ENCODE measurements at places on chromosomes 5 and 9.

GRCh38 chr5:96083361-96083881, 121.8 kb upstream of the ELL2 start:
- no peak for DNase-seq

DNA sequence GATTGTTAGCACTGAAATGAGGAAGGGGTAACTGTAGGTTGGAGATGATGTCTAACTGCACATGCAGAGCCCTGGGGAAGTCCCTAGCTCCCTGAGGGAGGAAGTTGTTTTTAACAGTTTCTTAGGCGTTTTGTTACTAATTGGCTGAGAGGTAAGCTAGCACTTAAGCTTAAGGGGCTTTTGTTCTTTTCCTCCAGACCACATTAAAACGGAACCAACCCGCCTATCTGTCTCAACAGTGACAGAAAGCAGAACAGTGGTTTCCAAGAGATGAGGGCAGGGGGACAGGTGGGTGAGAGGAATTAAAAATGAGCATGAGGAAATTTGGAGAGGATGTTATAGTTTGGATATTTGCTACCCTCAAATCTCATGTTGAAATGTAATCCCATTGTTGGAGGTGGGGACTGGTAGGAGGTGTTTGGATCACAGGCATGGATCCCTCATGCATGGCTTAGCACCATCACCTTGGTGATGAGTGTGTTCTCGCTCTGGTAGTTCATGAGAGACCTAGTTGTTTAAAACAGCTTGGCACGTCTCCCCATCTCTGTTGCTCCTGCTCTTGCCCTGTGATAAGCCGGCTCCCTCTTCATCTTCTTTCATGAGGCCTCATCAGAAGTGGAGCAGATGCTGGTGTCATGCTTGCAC, 38.9 kb downstream of the LYRM7 start:
- no peak for DNase-seq

DNA sequence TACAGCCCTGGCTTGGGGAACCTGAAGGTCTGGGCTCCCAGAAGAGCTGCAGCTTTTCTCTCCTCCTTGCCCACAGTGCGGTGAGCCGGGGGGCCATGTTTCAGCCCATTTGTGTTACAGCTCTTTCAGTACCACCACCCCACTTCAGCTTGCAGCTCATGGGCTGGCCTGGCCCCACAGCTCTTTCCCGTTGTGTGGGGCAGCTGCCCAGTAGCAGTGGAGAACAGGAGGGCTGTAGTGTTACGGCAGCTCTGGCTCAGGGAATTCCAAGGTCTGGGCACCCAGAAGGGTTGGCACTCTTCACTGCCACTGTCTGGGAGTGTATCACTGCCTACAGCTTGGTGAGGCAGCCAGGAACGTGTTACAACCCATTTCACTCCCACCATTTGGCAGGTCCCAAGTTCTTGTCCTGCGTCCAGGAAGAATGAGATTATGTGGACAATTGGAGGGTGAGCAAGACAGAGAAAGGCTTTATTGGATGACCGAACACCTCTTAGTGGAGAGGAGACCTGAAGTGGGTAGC, 390.5 kb downstream of the KDM4C start:
- DNase-seq = no peak

GRCh38 chr5:167916261-167916691, 375.2 kb upstream of the WWC1 start:
- no peak for DNase-seq

- DNase-seq = no peak
Observed at GRCh38 chr5:58933891-58934628, 351.2 kb downstream of the RAB3C start.

DNA sequence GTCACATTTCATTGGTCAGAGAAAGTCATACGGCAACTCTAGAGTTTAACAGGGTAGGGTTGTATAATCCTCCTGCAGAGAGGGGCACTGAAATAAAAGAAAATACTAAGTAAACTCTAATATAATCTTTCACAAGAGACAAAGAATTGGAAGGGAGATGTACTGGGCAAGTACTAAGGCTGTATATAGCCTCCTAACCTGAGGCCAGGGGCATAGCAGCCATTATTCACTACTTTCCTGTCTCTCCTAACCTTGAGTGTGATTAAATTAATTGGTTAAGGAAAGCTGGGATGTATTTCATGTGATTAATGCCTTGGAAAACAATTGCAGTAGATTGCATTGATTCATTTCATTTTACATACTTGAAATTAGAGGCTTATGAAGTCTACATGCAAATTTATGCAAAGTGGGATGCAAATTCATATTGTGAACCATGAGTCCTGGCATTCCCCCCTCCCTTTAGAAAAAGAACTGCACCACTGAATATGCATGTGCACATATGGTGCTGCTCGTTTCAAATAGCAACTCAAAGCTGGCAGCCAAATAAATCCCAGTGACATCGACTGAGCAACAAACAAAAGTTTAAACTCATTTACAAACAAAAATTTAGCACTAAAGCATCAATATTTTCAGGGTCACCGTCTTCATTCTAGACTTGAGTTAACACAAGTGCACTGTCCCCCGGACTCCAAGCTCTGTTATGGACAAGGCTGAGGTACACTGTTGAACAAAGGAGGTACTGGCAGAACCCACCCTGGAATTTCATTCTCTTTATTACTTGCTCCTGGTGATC, 70.0 kb downstream of the DMAC1 start:
- no peak for DNase-seq

DNA sequence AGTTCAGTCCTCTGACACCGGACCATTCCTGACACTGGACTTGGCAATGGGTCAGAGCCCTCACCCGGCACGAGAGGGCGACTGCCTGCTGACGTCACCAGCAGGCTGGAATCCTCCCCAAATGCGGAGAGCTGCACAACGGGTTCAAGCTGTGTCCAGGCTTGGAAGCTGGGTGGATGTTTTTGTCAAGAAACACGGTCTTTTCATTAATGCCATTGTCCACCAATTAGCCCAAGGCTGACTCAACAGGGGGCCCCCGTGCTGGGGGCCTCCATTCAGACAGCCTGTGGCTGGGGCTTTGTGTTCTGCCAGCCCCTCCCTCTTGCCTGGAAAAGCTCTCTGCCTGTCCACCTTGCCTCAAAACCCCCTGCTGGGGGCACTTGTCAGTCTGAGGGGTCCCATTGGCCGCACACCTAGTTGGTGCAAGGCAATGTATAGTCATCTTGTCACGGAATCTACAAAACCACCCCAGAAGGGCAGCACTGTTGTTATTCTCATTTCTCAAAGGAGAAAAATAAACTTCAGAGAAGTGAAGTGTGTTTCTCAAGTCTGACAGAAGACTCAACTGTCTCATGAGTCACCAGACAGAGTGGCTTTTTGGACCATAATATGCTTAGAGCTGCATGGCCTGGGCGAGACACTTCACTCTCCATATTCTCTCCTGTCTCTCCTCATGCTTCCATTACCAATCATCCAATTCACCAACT, 24.6 kb downstream of the NDUFA8 start:
- no peak for DNase-seq

- no peak for DNase-seq
Observed at GRCh38 chr9:99052815-99053715, 51.8 kb upstream of the TGFBR1 start.

DNA sequence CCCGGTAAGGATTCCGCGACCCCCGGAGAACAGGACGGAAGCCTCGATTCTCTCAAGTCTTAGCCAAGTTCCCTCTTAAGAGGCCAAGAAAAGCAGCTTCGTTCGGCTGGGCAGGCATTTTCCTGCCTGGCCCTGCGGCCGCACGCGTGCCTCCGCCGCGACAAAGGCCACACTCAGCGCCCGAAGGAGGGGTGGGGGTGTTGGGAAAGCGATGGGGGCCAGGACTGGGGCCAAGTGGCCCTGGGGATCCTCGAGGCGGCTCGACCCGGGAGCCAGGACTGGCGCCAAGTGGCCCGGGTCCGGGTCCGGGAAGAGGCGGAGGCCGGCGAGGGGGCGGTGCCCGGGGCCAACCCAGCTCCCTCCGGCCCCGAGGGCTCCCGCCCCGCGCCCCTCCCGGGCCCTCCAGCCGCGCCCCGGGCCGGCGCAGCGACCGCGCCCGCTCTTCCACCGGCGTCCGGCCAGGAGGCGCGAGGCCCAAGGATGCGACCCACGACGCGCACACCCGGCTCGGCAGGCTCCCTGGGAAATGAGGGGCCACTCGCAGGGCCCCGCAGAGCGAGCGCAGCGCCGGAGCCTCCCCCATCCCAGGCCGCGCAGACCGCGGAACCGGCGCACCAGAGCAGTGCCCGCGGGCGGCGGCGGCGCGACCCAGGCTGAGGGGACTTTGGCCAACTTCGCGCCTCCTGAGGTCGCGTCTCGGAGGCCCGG, 756 bp downstream of the VAV2 start:
- DNase-seq = no peak

- DNase-seq = no peak
Observed at GRCh38 chr5:170416526-170416925, 27.4 kb upstream of the KCNMB1 start.

DNA sequence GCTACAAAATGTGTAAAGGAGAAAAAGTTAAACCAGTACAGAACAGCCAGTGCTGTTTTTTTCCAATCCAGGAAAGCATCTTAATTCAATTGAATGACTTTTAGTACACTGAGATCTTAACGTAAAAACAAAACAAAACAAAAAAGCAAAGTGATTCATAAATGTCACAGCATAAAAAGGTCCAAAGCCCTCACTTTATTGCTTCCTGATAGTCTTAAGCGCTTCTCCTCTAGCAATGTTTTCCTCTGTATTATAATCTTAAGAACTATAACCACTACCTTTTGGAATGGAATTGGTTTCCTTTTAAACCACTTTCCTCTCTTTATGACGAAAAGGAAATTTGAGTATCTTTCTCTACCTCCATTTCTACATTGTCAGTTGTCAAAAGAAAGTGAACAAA, 91.4 kb downstream of the SEMA5A start:
- DNase-seq = no peak

- DNase-seq = no peak
Observed at GRCh38 chr5:140041099-140041491, 2.0 kb downstream of the NRG2 start.

- DNase-seq = no peak
Observed at GRCh38 chr9:107784235-107784958, 294.8 kb upstream of the KLF4 start.

DNA sequence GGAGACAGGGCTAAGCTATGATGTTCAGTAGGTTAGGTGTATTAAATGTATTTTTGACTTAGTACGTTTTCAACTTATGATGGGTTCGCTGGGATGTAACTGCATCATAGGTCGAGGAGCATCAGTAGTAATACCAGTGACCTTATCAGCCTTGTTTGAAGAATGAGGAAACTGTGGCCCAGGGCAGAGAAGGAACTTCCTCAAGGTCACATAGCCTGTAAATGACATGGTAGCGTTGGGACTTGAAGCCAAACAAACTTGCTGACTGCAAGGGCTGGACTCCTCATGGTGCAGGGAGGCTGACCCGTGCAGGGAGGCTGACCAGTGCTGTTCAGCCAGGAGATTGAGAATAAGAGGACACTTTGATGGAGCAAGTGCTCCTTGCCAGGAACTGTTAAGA, 21.3 kb upstream of the PTPN3 start:
- DNase-seq = no peak

DNA sequence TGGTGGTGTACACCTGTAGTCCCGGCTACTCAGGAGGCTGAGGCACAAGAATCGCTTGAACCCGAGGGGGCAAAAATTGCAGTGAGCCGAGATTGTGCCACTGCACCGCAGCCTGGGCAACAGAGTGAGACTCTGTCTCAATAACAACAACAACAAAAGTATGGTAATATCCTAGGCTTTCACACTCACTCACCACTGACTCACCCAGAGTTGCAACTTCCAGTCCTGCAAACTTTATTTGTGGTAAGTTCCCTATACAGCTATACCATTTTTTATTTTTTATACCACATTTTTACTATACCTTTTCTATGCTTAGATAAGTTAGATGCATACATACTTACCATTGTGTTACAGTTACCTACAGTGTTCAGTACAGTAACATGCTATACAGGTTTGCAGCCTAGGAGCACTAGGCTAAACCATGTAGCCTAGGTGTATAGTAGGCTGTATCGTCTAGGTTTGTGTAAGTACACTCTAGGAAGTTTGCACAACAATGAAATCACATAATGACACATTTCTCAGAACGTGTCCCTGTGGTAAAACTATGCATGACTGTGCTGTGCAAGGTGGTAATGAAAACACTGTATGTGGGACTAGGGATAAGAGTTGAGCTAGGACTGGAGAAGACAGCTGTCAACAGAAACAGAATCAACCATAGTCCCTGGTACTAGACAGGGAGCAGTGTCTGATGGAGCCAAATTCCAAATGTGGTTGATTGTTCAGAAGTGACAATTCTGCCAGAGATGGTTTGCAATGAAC, 109.5 kb upstream of the RAD23B start:
- no peak for DNase-seq

- DNase-seq = no peak
Observed at GRCh38 chr9:32234451-32234850, 150.0 kb upstream of the ACO1 start.

DNA sequence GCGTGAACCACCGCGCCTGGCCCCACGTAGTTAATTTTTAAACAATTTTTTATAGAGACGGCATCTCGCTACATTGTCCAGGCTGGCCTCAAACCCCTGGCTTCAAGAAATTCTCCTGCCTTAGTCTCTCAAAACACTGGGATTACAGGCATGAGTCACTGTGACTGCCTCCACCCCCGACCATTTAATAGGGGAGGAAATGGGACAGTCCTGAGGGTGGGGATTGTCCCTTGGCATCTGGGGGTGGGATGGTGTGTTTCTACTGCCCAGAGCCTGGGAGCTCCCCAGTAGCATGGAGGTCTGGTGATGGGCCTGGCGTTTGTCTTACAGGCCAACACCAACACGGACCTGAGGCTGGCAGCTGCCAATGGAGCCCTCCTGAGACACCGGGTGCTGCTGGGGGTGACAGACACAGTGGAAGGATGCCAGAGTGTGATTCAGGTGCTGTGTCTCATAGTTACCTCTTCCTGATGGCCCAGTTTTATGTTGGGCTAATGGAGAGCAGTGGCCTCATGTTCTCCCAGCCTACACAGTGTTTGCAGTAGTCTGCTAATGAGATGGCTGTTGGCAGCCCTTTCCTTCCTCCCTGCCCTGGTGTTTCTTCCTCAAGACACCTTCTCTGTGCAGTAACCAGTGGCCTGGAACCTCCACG, 22.5 kb downstream of the TMEM268 start:
- no peak for DNase-seq

DNA sequence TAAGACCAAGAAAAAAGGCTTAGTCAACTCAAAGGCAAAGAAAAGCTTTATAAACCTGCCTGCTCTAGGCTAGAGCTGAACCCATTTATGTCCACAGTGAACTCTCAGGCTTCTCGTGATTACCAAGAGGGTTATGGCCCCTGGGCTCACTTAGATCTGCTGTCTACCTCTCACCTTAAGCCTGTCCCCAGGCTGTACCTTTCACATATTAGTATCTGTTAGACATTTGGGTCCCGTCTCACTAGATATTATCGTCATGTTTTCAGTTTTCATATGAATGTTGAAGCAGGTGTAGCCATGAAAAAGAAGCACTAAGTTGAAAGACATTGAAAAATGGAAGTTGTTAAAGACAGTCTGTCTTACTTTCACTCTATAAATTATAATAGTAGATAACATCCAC, 75.2 kb upstream of the COX7C start:
- DNase-seq = no peak

DNA sequence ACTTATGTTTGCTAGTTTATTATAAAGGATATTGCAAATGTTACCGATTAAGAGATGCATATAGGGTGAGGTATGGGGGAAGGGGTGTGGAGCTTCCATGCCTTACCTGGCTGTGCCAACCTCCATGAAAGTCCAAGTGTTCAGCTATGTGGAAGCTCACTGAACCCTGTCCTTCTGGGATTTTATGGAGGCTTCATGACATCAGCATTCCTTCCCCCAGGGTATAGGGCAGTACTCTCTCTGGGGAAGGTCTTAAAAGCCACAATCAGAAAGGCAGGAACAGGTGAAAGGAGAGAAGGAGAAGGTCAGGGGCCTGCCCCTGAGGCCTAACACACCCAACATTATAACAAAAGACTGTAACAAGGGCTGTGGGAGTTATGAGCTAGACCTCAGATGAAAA, 592.6 kb downstream of the PDE4D start:
- no peak for DNase-seq

Measured in glutamatergic neuron (in vitro differentiated cells).